ENCODE measurements at places on chromosomes 6 and 20.

DNA sequence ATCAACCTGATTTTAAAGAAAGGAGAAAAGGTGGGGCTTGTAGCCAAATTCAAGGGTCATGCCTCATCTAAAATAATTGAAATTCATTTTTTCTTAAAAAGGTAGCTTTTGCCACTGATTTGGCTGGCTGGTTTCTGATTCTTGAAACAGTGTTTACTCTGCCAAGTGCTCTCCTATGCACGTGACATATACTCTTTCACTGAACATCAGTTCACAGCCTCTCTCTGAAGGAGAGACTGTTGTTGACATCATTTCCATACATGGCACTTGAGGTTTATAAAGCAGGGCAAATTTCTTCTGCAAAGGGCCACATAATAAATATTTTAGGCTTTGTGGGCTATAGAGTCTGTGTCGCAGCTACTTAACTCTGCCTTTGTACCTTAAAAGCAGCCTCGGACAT is 40.4 kb upstream of the DOK5 start:
- no peak for DNase-seq

DNA sequence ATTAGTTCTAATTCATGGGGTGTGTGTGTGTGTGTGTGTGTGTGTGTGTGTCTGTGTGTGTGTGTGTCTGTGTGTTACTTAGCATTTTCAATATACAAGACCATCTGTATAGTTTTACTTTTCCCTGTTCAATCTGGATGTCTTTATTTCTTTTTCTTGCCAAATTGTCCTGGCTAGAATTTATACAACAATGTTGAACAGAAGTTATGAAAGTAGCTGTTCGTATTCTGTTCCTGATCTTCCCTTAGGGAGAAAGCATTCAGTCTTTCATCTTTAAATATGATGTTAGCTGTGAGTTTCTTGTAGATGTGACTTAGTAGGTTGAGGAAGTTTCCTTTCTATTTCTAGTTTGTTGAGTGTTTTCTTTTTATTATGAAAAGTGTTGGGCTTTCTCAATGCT is 334.7 kb upstream of the RNF24 start:
- no peak for DNase-seq

GRCh38 chr20:41619360-41620100 is 1.4 kb upstream of the CHD6 start:
- no peak for DNase-seq

GRCh38 chr6:116381000-116381399 is 10.3 kb downstream of the DSE start:
- no peak for DNase-seq

GRCh38 chr6:167235005-167235404 is 56.1 kb upstream of the UNC93A start:
- no peak for DNase-seq

GRCh38 chr6:14754751-14755513 is 490.9 kb upstream of the JARID2 start:
- peak; percentile 32 for DNase-seq

DNA sequence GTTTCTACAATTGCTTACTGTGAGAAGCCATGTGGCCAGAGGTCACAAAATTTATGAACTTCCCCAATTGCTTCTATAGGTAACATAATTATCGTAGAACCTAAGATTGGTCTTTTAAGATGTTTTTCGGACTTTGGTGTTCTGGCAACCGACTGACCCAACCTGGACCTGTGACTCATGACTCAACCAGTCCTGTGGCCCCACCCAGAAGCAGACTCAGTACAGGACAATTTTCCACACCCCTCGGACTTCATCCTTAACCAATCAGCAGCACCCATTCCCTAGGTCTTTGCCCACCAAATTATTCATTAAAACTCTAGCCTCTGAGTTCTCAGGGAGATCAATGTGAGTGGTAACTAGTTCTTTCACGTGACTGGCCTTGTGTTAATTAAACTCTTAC is 26.4 kb upstream of the AKAP12 start:
- no peak for DNase-seq

DNA sequence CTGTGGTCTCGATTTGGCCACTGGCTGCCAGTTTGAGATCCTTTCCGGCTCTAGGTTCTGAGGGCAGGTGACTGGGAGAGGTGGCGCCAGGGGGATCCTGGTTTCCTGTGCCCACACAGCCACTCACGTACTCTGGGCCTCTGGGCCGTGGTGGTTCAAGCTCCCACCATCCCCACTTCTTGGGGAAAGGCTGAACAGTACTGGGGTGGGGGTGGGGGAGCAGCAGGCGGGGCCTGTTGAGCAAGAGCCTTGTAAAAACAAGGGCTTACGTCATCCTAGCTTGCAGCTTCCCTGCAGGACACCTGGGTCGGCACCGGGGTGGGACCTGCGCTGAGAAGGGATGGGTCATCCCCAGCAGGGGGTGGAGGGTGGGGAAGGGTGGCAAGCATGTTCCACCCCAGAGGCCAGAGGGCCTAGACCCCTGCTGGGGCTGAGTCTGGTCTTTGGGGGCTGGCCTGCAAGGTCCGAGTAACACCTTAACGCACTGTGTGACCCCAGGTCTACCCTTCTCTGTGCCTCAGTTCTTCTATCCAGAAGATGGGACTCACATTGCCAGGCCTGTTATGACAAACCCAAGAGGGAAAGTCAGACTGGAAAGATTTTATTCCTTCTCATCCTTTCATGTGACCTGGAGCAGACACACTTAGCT is 3.1 kb upstream of the CEBPB start:
- DNase-seq, result no peak

DNA sequence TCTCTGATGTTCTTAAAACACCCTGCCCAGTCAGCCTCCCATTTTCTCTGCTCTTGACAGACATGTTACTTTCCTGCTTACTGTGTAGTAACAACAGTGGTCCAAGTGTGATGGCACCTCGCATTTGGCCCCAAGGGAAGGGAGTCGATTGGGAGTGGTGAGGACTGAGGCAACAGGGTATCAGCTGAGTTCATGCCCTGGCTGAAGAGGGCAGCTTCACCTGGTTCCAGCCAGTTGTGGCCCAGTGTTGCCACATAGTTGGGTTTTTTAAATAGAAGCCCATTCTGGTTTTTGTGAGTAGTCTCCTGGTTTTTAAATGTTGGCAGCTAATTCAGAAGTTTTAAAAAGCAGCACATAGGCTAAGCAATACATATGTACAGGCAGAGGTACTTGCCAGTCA is 37.2 kb downstream of the ARFGEF2 start:
- DNase-seq, result no peak

DNA sequence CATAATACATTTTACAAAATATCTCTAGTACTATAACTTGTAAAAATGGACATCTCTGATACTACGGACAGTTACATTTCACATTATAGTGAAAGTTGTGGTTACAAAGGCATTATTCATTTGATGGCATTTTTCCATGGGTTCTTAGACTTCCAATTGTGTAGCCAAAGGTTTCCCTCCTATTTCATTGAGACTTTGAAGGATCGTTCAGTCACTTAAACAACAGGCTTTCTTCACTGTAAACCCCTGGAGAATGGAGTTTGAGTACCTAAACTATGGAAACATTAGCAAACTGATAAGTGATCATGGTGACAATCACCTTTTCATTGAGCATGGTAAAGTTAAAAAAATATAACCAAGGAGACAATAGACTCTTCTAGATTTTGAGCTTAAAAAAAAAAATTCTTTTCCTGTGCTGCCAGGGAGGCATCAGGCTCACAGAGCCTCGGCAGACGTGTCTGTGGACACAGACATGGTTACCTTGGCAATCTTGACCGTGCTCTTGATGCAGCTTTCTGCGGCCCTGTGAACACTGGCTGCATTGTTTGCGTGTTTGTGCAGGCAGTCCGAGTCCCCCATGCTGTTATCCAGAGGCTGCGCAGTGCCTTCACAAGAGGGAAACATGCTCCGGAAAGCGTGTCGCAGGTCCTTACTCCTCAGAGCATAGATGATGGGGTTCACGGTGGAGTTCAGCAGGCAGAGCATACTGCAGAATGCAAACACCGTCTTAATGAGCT is 22.6 kb downstream of the CNR1 start:
- DNase-seq, result no peak

DNA sequence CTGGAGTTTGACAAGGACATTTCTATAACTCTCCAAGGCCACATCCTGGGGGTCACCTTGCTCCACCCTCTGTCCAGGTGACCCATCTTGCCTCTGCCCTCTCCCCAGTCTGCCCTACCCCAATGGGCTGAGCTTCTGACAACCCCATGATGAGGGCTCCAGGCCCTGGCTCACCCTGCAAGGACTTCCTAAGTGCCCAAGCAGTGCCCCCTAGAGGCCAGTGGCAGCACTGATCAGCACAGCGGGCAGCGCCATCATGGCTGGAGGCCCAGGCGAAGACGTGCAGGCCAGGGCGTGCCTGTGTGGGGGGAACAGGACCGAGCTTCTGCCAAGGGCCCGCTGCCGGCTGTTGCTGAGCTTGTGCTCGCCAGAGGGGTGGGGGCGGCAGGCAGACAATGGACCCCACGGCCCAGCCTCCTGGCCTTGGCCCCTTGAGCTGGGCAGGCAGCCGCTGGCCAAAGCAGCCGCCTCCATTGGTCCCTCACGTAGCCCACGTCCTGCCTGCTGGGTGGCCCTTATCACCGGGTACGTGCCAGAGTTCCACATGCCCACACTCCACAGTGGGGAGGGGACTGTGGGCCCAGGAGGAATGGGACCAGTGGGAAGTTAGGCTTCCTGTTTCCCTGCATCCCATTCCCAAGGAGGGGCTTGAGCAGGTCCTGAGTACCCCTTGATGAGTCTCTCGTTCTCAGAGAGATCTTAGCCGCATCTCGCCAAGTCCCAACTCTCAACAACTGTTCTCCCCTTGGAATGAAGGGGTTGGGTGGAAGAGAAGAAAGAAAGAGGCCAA is 64.3 kb downstream of the MRPL14 start:
- no peak for DNase-seq

GRCh38 chr6:71349395-71349794 is 60.8 kb downstream of the OGFRL1 start:
- no peak for DNase-seq

DNA sequence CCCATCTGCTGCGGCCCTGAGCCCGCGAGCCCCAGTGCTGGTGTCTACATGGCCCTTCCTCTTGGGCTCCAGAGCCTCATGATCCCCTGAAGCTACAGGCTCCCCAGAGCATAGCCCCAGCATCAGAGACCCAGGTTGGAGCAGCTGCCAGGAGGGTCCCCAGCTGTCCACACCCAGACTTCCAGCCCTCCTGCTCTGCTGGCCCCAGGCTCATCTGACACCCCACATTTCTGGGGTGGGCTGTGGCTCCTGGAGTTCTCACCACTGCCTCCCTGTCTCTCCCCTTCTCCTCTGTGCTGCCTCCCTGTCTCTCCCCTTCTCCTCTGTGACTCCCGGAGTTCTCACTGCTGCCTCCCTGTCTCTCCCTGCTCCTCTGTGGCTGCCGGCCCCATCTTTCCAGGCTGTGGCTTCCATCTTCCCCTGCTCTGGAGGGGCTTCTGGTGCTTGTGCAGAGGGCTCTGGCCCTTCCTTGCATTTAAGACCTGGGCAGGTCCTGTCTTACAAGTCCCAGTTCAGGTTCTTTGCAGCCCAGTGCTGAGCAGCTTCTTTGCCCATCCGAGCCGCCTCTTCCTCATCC is 108.1 kb downstream of the ERMARD start:
- no peak for DNase-seq

DNA sequence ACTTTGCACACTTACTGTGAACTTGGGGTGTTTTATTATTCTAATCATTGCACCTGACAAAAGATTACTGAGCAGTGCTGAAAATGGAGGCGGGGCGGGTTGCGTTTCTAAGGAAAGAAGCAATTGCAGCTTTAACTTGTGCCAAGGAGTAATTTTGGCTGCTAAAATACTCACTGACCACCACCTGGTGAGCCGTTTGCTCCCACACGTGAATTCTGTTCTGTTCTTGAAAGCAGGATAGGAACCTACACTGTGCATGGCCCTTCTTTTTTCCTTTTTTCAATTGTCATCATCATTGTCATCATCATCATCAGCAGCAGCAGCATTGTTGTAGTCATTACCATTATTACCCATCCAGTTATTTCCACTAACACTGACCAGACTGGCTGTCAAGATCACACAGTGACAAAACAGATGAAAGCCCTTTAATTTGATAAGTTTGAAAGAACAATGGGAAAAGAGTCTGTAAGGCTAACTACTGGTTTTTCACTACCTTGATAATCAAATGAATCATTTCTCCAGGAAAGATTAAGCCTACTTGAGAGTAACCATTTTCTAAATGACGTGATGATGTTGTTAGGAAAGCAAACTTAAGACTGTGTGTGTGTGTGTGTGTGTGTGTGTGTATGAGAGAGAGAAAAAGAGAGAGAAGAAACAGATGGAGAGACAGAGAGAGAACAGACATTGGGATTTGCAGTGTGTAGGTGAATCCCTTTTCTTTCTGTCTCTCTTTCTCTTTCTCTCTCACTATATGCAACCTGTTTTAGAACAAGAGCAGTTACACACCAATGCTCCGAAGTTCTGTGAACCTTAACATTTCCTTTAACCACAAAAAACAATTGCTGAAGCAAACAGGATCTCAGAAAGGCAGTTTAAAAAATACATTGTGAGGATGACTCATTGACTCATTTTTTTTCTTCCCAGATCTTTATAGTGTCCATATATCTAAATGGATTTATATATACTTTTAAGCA is 3.8 kb downstream of the RIPOR2 start:
- no peak for DNase-seq

GRCh38 chr6:89351671-89352277 is 748 bp downstream of the UBE2J1 start:
- no peak for DNase-seq

GRCh38 chr6:56593801-56594318 is 48.8 kb downstream of the DST start:
- DNase-seq, result no peak

DNA sequence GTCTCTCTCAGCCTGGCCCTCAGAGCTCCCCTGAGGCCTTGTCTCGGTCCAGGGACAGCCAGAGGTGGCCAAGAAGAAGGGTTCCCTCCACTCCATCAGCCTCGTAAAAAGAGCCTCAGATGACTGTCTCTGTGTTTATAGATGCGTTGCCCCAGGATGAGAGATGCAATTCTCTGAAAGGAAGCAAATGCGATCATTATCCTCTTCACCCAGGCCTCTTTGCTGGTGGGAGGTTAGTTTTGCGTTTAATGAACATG is 90.4 kb downstream of the YTHDF1 start:
- no peak for DNase-seq

DNA sequence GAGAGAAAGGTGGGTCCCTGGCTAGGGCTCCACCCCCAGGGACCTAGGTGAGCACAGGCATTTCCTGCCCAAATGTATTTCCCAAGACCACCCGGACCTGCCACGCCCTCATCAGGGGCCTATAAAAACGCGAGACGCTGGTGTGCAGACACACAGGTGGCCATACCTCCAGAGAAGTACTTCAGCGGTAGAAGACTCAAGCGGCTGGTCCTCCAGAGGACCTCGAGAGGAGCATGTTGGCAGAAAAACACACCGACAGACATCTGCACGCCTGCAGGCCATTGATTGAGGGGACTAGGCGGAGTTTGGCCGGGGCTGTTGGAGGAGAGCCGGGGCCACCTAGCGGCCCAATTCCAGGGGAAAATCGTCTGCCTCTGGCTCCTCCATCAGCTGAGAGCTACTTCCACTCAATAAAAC is 695.8 kb upstream of the MMS22L start:
- DNase-seq, result no peak
